Pancreas (tissue), 10 donors: ENCODE measurements at places on chromosomes 5 and 9.

DNA sequence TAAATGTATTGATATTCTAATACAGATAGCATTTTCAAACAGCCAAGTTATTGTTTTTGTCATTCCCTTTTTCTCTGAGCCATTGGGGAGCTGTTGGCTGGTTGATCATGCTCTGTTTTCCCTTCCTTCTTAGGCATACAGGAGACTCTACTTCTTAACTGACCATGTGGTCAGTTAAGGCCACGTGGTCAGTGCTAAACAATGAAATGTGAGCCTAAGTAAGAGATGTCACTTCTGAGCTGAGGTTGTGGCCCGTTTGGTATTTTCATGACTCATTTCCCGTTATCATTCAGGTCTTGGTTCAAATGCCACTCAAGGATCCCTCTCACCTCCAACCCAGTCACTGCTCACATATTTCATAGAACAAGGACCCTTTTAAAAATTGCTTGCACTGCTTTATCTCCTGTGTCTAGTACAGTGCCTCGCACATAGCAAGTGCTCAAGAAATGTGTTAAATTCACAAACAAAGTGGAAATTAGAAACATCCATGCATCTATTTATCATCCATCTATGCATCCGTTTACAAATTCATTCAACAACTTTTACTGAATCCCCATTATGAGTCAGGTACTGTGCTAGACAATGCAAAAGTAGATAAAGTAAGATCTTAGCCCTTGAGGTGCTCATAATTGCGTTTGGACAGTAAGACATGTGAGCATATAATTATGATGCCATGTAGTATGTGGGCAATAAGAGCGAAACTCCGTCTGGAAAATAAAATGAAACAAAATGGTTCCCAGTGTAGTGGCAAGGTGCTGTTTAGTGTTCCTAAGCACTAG lies 50.7 kb downstream of the ARRDC3 start:
- DNase-seq: no peak
- H3K4me1 ChIP-seq: no peaks in the 10 kb centered on the region
- no peaks in the 10 kb centered on the region for H3K27me3 ChIP-seq
- H3K36me3 ChIP-seq: no peaks in the 10 kb centered on the region

DNA sequence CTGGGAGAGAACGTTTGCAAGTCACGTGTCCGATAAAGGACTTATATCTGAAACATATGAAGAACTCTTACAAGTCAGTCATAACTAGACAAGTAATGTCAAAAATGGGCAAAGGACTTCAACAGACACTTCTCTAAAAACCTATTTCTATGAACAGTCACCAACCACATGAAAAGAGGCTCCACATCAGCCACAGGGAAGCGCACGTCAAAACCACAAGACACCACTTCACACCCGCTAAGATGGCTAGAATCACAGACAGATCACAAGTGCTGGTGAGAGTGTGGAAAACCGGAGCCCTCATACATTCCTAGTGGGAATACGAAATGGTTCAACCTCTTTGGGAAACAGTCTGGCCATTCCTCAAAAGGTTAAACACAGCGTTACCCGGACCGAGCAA lies 11.5 kb upstream of the CARD9 start:
- H3K4me1 ChIP-seq: no peaks in the 10 kb centered on the region
- no peak for DNase-seq
- no peak overlapping the region for H3K27ac ChIP-seq
- H3K27me3 ChIP-seq: no peaks in the 10 kb centered on the region
- H3K4me3 ChIP-seq: no peak overlapping the region

DNA sequence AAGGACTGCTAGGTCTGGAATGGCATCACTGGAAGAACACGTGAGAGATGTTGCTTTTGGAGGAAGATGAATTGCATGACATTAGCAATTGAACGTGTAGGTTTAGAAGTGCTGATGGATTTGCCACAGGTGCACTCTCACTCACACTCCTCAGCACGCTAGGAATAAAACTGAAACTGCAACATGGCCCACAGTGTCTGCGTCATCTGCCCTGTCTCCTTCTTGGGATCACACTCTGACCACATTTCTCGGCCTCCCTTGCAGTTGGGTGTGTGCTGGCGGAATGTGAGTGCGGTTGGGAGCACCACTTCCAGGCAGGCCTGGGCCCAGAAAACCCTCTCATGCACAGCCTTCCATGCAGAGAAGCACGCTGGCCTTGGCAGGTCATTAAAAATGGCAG lies 152.8 kb upstream of the LHFPL2 start:
- H3K36me3 ChIP-seq: no peaks in the 10 kb centered on the region
- DNase-seq: no peak
- no peaks in the 10 kb centered on the region for H3K27me3 ChIP-seq

DNA sequence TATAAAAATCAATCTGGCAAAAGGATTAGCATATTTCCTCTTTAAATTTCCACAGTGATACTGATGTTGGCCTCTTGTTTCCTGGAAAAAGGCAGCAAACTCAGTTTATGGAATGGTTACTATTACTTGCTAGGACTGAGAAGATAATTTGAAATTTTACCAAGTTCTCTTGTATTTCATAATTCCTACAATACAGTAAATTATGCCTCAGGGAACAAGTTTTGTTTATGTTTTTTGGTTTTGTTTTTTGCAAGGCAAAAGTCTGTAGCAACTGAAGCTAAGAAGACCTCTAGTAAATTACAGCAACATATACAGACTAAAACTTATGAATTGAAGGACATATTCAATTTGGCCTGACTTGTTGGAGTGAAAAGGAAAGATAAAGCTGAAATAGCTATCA lies 30.2 kb upstream of the SLCO6A1 start:
- DNase-seq: no peak
- H3K4me1 ChIP-seq: no peaks in the 10 kb centered on the region
- H3K36me3 ChIP-seq: no peaks in the 10 kb centered on the region
- H3K27me3 ChIP-seq: no peaks in the 10 kb centered on the region
- no peak overlapping the region for H3K27ac ChIP-seq
- no peak overlapping the region for H3K4me3 ChIP-seq

DNA sequence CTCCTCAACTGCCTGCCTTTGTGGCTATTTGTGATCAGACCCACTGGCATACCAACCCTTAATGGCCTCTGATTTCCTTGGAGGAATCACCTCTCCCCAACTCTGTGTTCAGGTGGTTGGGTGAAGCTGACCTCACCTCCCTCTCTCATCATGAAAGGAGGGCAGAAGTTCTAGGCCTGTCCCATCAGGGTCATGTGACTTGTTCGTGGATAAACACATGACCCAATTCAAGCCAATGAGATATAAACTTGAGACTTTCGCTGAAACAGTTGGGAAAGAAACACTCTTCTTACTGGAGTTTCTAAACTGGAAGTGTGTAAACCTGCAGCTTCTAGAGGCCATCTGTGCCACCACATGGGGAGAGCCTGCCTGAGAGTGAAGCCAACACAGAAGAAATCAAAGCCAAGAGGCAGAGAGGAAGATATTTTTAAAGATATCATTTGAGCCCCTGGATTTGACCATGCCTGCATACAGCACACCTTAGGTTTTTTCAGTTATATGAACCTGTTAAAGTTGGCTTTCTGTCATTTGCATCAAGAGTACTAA lies 5.8 kb downstream of the GABBR2 start:
- DNase-seq: no peak
- H3K36me3 ChIP-seq: no peaks in the 10 kb centered on the region
- no peak overlapping the region for H3K27ac ChIP-seq
- no peak overlapping the region for H3K4me3 ChIP-seq

DNA sequence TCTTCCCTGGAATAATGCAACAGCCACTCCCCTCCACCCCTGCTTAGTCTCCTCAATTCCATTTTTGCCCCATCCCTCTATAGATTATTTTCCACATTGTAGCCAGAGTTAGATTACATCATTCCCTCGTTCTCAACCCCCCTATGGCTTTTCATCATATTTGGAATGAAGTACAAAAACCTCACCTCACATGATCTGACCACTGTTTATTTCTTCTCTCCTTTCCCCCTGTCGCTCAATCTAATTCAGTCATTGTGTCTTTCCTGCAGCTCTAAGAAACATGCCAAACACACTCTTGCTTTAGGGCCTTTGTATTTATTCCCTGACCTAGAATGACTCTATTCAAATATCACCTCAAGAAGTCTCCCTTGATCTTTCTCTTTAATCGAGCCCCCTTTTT lies 22.6 kb upstream of the HK3 start:
- no peaks in the 10 kb centered on the region for H3K4me1 ChIP-seq
- no peak for DNase-seq
- H3K27ac ChIP-seq: no peak overlapping the region
- no peak overlapping the region for H3K4me3 ChIP-seq
